ENCODE measurements at places on chromosomes 2 and 18.

GRCh38 chr2:12856934-12857601 is 140.3 kb downstream of the TRIB2 start:
- DNase-seq, result peak; percentile 86

DNA sequence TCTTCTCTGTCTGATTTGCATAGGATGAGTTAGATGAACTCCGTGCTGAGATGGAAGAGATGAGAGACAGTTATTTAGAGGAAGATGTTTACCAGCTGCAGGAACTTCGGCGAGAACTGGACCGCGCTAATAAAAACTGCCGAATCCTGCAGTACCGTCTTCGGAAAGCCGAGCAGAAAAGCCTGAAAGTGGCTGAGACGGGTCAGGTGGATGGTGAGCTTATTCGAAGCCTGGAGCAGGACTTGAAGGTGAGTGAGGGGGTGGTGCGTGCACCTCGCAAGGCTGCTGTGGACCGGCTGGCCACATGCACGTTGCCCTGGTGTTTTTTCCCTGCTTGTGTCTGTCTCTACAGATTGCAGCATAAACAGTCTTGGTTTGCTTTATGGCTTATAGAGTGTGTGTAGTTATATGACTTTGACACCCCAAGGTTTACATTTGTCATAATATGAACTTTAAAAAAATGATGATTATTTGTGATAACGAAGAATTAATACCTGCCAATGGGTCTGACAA is 13.1 kb downstream of the MTCL1 start:
- no peak for DNase-seq

DNA sequence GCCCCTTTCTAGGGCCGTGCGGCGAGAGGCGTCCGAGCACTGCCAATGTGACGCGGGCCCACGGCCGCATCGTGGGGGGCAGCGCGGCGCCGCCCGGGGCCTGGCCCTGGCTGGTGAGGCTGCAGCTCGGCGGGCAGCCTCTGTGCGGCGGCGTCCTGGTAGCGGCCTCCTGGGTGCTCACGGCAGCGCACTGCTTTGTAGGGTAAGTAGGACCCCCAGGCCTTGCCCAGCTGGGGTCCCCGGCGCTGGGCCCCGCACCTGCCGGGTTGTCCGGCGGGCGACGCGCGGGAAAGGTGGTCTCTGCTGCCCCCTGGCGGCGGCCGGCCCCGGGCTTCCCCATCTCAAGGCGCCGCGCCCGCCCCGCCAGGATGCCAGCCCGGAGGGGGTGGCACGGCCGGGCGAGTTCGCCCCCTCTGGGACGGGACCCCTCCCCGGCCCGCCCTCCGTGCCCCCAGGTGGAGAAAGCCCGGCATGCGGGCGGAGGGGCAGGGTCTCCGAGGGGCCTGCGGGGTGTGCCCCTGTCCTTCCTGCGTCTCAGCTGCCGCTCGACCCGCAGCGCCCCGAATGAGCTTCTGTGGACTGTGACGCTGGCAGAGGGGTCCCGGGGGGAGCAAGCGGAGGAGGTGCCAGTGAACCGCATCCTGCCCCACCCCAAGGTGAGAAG is 1.9 kb downstream of the PRSS56 start:
- peak; percentile 26 for DNase-seq

DNA sequence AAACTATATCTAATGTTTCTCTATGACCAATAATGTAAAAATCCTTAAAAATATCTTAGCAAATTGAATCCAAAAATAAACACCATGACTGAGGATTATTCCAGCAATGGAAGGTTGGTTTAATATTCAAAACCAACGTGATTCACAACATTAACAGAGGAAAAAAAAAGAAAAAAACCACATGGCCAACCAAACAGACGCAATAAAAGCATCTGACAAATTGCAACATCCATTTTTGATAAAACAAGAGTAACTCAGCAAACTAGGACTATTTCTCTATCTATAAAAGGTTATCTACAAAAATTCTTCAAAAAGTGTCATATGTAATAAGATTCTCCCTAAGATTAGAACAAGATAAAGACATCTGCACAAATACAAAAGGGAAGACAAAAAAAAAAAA is 28.9 kb downstream of the PPP3R1 start:
- no peak for DNase-seq

DNA sequence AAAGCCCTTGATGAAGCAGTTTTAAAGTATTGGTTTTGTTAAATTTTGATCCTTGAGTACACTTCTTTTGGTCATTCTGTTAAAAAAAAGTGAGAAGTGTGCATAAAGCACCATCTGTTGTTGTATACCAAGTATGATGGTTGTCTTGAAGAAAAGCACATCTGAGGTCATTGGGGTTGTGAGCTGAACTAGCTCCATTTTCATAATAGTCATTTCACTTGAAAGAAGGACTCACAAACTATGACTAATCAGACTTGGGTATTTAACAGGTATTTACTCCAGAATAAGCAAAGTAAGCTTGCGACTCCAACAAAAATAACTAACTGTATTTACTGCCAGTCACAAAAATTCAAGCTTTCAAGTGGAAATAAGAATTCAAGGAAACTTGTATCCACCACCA is 35.1 kb downstream of the CHN1 start:
- peak; percentile 22 for DNase-seq

DNA sequence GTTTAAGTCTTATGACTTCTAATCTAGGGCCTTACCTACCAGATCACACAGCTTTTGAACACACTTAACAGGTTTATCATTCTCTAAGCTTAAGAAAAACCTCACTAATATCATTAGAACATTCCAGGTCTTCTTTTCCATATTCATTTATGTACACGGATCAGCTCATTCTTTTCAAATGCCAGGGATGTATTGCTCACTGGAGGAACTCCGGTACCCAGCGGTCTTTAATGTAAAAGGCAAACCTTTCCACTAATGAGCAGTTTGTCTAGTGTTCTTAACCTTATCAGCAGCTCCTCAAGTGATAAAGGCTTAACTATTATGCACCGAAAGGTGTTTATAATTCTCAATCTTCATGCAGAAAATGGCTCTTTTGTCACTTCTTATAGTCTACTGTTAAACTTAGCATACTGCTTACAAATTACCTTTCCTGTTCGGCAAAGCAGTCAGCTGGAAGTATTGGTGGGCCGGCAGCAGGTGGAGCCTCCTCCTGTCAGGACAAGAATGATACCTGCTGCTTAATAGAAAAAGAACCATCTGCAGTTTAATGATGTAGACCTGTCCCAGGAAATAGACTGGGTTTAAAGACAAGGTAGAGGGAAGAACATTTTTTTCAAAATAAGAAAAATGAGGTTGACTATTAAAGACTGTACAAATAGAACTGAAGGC is 142.7 kb downstream of the FIGN start:
- no peak for DNase-seq

- no peak for DNase-seq
Measured at GRCh38 chr2:150066490-150066889, 421.0 kb downstream of the RND3 start.

DNA sequence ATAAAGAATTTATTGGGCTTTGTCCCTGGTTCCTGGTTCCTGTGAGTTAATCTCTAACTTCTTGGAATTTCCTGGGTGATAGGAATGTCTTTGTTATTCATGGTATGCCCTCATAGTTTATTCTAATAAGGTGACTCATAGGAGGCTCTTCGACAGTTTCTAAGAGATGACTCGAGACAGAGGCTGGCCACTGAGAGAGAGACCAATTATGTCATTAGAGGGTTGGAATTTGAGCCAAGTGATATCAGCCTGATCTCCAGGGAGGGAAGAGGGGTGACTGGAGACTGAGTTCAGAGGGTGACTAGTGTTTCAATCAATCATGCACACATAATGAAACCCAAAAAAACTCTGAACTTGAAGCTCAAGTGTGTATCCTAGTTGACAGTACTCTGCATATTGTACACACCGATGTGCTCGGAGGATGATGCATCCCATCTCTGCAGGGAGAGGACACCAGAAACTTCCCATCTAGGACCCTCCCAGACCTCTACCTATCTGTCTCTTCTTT is 185.7 kb downstream of the MTCL1 start:
- peak; percentile 79 for DNase-seq

- DNase-seq, result peak; percentile 74
Measured at GRCh38 chr2:159226059-159226461, 60.4 kb downstream of the WDSUB1 start.

GRCh38 chr2:105834931-105835330 is 90.2 kb downstream of the NCK2 start:
- DNase-seq, result peak; percentile 33

All from cardiac fibroblast (primary cell).